T-helper 2 cell (primary cell): ENCODE measurements at places on chromosomes 5 and 9.

DNA sequence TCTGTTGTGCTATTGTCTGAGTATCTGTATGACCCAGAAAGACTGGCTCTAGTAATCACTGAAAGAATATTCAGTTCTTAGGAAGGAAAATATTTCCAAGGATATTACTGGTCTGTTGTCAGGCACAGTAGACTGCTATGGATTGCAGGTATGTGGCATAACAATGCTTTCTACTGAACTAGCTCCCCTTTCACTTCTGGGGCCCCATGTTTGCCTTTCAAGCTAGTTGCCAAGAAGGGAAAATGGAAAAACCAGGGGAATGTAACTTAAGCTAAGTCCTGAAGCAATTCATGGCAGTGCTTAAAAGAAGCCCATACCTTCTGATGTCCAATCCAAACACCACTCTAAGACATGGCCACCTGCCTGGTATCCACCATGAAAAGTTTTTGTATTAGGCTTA lies 375.7 kb downstream of the GLIS3 start:
- DNase-seq = no peak

DNA sequence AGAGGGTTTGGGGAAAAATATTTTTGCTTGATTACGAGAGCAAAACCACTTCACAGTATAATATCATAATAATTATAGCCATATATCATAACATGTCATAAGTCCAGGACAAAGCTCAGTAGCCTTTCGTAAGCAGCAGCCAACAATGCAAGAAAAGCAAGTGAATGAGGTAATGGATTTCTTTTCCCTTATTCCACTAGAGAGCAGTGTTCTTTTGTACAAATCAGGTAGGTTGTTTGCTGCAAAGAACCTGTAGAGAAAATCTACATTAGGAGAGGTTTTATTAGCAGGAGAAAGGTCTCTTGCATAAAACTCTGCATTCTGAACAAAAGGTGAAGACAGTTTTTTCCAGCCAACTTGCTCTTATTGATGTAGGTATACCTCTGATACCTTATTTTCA lies 1033.4 kb downstream of the TLE4 start:
- DNase-seq = no peak

DNA sequence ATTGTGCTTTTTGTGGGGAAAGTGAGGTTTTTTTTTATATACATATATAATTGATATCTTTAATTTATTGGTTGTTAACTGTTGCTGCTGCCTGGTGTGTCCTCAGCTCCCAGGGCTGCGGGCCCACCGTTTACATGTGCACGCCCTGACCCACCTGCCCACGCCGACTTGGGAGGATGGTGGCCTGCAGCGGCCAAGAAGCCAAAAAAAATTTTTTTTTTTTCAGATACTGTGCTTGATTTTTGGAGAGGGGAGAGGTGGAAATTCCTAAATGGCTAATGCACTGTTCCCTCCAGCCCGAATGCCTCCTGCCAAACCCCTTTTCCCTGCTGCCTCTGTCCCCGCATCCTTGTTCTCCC lies 32.0 kb upstream of the HMCN2 start:
- DNase-seq = no peak

GRCh38 chr5:142821034-142821732 lies 51.0 kb downstream of the ARHGAP26 start:
- no peak for DNase-seq

GRCh38 chr9:36142510-36143244 lies 6.1 kb downstream of the GLIPR2 start:
- no peak for DNase-seq

- no peak for DNase-seq
Measured at GRCh38 chr5:155147222-155147621, 133.7 kb downstream of the KIF4B start.

- DNase-seq = no peak
Measured at GRCh38 chr5:150568663-150569062, 60.7 kb downstream of the NDST1 start.

DNA sequence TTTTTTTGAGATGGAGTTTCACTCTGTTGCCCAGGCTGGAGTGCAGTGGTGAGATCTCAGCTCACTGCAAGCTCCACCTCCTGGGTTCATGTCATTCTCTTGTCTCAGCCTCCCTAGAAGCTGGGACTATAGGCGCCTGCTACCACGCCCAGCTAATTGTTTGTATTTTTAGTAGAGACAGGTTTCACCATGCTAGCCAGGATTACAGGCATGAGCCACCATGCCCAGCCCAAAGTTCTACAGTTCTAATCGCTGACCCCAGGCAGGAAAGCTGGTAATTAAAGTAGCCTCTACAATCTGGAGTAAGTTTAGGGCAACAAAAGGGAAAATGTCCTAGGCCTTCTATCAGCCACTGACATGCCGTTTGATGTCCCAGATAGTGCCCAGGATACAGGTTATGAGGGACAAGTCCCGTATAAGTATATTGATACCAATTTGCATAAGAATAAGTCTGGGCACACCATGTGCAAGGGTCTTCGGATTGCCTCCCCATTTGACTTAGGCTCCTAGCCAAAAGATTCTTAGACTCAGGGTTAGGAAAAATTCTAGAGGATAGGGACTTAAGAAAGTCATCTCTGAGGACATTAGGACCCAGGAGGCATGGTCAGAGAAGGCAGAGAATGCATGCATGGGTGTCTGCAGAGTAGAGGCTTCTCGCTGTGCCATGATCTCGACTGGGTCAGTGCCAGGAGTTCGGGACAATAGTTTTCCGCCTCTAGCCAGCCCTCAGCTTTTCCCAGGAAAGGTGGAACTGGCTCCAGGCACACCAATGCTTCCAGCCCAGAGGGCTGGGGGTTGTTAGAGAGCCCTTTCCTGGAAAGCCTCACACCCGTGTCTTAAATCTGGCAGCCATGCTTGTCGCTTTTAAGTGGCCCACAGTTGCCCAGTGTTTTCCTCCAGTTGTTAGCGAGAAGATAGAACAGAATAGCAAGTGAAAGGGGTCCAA lies 1111.1 kb downstream of the TAF11L14 start:
- DNase-seq = no peak

DNA sequence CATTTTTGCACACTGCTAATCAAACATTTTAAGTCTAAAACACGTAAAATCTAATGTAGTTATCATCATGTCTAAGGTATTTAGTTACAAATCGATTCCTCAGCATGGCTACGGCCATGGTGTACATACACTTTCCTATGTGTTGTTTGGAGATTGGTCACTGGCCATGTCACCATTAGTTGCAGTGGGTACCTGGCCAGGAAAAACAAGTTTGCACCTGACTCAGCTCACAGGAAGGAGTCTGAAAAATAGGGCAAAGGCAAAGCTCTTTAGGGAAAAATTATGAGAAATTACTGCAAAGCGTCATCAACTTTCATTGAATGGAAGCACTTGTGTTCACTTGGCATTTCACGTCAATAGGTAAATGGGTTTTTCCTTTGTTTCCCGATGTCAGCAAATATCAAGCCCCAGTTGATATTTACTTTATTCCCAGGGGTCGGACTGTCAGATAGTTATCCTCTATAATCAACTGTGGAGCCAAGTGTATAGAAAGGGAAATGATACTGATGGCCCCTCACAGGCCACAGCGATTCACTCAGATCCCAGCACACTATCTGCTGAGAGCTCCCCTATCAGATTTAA lies 626.0 kb upstream of the ADAMTS16 start:
- no peak for DNase-seq

- DNase-seq = no peak
Measured at GRCh38 chr5:163106098-163106497, 331.3 kb upstream of the CCNG1 start.

DNA sequence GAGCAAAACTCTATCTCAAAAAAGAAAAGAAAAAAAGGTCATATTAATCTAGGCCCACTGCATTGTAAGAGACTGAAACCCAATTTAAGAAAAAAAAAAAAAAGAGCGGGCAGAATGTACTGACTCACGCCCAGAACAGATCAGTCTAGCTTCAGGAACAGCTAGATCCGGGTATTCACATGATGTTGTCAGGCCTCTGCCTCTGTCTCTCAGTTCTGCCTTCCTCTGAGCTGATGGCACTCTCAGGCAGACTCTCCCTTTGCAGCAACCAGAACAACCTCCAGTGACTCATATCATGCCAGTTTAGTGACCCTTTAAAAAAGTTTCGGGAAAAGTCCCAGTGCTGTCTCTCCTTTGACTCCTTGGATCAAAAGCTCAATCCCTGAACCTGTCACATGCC lies 53.0 kb downstream of the NEURL1B start:
- DNase-seq = no peak

- DNase-seq = peak; percentile 78
Measured at GRCh38 chr5:43484106-43484849, 613 bp upstream of the TMEM267 start.

GRCh38 chr9:133374612-133375115 lies 1.2 kb downstream of the SURF4 start:
- peak; percentile 54 for DNase-seq

GRCh38 chr9:131812116-131812790 lies 72.4 kb upstream of the RAPGEF1 start:
- no peak for DNase-seq

- DNase-seq = no peak
Measured at GRCh38 chr5:135941711-135942110, 13.1 kb downstream of the LECT2 start.

- DNase-seq = no peak
Measured at GRCh38 chr5:172864747-172865146, 30.7 kb downstream of the ERGIC1 start.

DNA sequence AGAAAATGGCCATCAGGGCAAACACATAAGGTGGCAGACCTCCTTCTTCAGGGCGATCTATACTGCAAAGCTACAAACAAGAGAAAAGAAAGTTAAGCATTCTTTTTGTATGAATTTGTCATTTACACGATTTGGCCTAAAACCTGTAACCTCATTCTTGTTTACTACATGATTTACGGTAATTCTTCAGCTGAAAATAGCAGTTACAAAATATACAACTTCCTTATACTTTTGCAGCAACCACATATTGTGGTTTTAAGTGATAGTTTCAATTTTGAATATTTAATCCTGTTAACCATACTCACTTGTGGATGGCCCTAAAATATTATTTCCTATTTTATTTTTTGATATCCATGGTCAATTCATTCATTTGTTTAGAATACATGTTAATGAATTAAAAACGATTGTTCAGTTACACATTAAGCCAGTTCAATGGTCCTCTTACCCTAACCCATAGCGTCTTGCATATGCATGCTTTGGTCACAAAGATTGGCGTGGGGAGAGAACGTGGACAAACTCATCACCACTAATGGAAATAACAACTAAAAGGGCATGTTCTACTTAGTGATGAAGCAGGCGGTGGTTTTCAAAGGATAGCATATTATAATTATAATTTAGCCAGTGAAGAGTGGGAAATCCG lies 16.6 kb downstream of the TUT7 start:
- no peak for DNase-seq

GRCh38 chr9:107973451-107973850 lies 483.9 kb upstream of the KLF4 start:
- no peak for DNase-seq

DNA sequence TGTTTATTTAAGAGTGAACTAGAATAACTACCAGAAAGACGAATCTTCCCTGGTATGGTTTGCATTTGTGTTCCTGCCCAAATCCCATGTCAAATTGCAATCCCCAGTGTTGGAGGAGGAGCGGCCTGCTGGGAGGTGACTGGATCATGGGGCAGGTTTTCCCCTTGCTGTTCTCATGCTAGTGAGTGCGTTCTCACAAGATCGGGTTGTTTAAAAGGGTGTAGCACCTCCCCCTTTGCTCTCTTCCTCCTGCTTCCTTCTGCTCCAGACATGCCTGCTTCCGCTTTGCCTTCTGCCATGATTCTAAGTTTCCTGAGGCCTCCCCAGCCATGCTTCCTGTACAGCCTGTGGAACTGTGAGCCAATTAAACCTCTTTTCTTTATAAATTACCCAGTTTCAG lies 210.3 kb upstream of the TBC1D2 start:
- no peak for DNase-seq

DNA sequence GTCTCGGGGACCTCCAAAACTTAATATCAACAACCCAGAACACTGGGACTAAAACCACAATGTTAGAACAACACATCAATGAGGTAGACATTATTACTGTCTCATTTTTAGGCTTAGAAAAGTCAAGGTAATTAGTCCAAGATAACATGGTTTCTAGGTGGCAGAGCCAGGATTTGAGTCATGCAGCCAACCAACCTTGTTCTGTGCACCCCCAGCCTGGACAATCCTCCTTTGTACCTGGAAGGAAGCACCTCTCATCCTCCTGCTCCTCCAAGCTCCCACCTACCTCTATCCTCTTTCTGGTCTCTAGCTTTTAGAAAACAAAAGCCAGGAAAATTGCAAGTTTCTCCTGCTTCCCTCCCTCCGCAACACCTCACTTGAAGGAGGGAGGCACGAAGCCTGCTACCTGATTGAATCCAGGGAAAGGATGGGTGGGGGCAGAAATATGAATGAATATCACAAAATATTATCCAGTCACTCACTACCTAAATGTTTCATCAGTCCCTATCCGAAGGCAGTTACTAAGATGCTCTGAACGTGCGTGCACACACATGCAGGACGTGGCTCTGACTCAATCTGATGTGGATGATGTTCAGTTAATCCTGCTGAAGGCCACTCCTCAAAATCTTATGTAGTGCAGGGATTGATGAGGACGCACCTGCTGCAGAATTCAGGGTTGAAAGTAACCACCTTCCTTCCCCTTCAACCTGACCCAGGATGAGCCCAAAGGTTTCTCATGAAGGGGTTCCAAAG lies 26.3 kb upstream of the TTC1 start:
- no peak for DNase-seq

GRCh38 chr5:61673007-61673735 lies 341.1 kb downstream of the ZSWIM6 start:
- DNase-seq = no peak

GRCh38 chr9:92184041-92184564 lies 68.9 kb upstream of the SPTLC1 start:
- DNase-seq = no peak

DNA sequence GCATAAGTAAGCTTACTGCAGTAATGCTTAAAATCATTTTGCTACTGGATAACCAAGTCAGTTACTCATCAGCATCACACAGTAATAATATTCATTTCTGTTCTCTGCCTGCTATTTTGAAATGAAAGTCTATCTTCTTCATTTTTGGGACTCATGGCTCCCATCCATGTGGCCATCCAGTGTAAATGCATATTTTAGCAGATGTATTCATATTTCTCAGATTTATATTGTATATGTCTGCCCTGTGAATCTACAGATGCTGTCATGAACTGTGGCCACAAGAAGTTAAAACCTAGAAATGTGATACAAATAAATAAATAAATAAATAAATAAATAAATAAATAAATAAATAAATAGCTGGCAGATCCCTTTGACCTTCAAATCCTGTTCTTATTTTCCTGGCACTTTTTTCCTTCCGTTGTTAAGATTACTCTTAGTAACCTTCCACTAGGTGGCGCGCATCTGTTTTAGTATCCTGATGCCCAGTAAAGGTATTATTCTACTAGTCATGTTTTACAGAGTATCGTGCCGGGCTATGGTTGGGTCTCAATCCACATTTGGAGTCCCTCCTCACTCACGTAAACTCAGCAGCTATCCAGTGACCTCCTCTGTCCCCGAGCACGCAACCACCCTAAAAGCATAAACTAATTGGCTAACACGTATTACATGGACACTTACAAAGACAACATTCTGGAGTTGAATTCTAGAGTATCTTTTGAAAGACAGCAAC lies 79.2 kb upstream of the IL7R start:
- peak; percentile 68 for DNase-seq
